ENCODE measurements at places on chromosomes 3 and 15.

DNA sequence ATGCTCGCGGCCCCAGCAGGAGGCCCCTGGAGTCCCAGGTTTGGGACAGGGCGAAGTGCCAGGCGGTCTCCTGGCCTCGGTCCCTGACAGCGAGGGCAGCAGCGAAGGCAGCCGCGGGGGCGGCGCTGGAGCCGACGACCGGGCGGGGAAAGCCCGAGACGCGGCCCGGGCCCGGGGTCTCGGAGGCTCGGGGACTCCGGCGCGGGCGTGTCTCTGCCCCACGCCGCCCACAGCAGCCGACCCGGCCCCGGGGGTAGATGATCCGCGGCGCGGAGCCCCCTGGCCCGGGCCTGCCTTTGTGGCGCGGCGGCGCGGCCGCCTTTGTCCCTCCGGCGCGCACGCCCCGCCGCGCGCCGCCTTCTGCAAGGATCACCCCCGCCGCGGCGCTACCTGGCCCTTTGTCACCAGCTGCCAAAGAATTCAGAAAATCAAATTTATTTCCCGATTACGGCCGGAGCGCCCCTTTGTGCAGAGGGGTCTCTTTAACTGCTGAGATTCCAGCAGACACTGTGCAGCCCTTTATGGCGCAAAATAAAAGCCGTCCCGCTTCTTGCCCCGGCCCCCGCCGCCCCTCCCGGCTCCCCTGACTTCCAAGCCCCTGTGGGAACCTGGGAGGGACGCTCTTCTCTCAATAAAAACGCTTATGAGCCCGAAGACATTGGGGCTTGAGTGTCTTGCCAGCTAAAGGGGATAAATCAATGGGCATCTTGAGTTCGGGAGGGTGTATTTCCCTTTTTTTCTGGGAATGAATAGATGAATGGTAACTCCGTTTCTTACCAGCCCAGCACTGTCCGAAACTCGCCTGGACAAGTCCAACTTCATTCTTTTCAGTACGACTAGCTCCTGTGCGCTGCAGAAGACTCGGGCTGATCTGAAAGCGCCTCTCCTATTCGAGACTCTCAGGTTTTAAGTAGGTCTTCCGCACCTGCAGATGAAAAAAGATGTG lies 68.4 kb downstream of the HES1 start:
- DNase-seq: no peak

DNA sequence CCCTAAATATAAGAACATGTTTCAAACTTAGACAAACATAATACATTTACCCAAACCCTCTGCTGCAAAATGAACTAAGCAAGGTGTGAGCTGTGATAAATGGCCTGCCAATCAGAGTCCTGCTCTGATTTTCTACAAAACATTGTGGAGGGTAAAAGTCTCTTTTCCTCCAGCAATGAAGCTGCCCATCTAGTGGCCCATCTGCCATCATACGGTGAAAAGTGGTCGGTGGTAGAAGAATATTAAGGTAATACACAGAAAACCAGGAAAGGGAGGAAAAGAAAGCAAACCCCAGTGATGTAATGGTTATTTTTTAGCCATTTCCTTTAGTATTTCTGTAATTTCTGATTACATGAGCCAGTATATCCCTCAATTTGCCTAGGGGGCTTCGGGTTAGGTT lies 838.1 kb downstream of the TBL1XR1 start:
- no peak for DNase-seq

DNA sequence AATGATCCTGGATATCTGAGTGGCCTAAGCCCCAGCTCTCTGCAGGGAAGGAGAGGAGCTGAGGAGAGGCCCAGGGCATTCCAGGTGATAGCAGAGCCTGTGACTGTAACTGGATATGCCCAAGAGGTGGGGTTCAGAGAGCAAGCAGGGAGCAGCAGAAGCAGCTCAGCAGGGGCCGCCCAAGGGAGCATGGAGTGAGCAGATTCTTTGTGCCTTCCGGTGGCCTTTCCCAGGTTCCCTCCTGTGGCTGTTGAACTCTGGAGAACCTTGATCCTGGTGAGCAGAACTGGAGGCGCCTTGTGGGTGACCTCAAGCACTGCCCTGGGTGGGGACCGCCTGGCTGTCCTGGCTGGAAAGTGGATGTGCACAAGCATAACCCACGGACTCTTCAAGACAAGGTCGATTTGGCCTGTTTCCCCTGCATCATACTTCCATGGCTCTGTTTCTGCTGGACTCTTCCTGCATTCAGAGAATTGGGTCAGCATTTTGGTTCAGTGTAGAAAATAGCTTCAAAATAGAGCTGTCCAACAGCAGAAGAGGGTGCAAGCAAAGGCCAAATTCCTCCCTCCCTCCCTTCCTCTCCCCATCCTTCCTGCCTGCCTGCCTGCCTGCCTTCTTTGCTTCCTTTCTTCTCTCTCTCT lies 76.1 kb downstream of the ARNT2 start:
- DNase-seq: no peak

- no peak for DNase-seq
These were observed 2.1 kb downstream of the PDE8A start for GRCh38 chr15:84983711-84984110.

DNA sequence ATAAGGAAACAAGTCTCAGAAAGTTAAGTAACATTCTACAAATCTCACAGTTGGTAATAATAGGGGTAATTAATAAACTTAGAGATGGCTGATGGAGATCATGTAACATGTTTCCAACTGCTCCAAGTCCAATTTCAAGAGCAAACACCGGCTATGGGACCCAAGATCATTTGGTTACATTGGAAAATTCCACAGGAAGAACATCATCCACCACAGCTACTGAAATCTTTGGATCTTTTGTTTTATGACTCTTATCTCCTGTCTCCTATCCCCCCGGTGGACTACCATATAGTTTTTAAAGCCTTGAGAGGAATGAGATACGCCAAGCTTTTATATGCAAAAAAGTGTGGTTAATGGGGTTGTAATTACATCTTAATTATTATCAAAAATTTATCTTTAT lies 216.1 kb downstream of the WNT5A start:
- no peak for DNase-seq

DNA sequence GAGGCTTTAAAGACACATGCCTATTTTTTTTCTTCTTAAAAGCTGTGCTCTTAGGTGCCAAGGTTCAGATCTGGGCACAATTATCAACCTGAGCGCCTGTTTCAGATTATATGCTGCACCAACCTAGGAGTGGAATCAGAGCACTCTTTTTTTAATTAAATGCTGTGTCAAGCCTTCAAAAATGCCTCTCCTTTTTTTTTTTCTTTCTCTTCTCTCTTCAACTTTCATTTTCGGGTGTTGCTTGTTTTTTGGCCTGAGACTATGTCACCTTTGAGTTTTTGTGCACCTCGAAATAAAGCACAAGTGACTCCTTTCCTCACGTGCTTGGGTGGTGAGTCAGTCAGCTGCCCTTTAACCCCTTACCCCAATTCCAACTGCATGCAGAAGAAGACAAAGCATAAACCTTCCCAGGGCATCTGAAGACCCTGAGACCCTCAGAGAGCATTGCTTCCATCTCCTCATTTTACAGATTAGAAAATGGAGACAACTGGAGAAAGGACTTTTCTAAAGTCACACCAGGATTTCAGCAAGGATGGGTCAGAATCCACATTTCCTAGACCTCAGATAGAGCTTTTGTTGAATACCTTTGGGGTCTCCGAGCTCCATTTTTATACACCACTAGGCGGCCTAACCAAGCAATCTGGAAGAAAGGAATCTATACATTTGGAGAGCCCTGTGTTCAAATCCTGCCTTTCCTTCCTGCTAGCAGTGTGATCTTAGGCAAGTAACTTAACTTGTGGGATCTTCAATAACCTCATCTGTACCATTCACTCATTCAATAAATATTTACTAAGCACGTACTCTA lies 631 bp upstream of the PRICKLE2 start:
- DNase-seq: no peak

DNA sequence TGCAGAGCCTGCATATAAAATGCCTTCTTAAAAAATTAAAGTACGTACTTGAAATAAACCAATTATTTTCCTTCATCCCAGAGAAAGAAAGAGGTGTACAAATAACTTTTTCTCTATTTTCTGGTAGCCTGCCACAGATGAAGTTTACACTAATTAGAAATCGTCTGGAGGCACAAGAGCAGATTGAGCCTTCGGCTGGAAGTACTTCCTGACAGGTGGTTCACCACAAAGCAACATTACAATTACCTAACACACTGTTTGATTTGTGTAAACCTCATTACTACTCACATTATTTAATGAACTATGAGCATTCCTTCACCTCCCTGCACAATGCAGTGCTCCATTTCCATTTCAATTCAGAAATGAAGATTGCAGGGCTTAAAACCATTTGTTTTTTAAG lies 856.1 kb downstream of the SI start:
- no peak for DNase-seq

DNA sequence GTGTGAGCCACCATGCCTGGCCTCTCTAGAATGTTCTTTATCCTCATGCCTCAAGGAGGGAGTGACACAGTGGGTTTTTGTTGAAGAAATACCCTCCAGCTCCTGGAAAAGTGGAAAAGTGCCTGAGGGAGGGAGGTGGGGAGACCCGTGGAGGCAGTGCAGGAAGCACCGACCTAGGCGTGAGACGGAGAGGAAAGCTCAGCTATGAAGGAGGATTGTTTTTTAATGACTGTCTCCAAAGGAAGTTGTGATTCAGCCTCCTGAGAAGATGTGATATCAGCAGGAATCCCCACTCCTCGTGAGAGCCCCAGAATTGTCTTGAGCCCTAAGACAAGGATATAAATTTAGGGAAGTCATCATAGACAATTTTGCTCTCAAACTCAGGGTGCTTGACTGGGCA lies 21.7 kb downstream of the RPLP1 start:
- no peak for DNase-seq

DNA sequence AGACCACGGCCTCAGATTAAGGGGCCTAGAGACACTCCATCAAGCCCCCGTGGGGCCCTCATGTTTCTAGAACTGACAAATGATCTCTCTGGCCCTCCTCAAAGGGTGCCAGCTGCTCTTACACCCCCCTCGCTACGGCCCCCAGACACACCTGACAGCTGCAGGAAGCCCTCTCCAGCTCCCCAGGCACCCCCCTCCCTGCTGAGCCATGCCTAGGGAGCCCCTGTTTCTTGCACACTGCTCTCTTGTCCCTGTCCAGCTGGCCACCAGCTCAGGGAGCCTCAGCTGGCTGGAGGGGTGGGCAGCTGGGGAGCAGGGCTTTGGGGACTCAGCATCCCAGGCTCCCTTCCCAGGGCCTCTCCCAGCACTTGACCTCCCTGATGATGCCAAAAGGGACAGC lies 14.8 kb downstream of the TNK2 start:
- no peak for DNase-seq

GRCh38 chr15:29046977-29047376 lies 161.2 kb downstream of the APBA2 start:
- DNase-seq: no peak

DNA sequence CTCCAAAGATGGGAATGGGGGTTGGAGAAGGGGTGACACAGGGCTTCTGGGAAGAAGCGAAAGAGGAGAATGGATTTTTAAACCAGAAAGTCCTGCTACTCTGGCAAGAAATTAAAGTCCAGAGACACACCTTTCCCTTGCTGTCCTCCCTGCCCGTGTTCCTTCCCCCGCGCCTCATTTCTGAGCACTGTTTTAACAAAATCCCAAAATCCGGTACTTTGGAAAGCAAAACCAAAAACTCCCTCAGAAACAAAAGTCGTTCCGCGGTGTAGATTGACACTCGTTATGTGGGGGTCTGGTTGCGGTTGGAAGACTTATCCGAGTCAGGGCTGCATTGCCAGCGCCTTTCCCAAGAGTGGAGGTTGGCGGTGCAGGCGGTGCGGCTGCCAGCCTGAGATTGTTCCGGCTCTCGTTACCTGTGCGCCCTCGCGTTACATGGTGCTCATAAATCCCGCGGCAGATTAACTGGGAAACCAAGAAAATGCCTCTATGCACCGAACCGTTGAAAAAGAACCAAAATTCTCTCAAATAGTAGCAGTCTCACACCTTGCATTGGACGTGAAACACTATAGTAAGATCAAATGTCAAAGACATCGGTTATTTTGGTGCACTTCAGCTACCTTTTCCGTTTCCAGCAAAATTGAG lies 217.7 kb downstream of the MEIS2 start:
- no peak for DNase-seq

DNA sequence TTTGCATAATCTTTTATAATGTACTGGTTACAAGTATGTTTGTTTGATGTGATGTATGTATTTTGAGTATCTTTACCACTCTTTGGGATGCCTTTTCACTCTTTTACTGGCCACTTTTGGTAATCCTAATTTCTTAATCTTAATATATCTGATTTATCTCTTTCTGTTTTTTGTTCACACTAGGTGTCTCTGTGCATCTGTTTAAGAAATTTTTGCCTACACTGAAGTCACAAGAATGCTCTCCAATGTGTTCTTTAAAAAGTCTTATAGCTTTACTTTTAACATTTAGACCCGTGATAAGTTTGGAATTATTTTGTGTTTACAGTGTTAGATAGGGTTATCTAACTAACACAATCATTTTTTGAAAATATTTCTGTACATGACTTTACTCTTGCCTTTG lies 659.1 kb downstream of the SI start:
- no peak for DNase-seq

- DNase-seq: no peak
These were observed 795.0 kb downstream of the ROBO1 start for GRCh38 chr3:78972617-78973301.

- DNase-seq: no peak
These were observed 18.7 kb downstream of the NR2F2 start for GRCh38 chr15:96349034-96349856.

- no peak for DNase-seq
These were observed 46.6 kb downstream of the ABTB1 start for GRCh38 chr3:127719369-127719768.

DNA sequence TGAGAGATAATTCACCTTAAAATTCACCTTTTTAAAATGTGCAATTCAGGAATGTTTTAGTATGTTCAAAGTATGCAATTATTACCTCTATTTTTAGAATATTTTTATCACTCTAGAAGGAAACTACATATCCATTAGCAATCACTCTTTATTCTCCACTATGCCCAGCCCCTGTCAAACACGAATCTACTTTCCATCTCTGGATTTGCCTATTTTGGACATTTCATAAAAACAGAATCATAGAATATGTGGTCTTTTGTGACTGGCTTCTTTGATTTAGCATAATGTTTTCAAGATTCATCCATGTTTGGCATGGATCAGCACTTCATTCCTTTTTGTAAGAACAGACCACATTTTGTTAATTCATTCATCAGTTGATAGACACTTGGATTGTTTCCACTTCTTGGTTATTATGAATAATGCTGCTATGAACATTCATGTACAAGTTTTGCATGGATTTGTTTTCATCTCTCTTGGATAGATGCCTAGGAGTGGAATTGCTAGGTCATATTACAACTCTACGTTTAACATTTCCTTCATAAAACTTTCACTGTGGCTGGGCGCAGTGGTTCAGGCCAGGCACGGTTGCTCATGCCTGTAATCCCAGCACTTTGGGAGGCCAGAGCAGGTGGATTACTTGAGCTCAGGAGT lies 12.7 kb downstream of the HMCES start:
- DNase-seq: no peak

DNA sequence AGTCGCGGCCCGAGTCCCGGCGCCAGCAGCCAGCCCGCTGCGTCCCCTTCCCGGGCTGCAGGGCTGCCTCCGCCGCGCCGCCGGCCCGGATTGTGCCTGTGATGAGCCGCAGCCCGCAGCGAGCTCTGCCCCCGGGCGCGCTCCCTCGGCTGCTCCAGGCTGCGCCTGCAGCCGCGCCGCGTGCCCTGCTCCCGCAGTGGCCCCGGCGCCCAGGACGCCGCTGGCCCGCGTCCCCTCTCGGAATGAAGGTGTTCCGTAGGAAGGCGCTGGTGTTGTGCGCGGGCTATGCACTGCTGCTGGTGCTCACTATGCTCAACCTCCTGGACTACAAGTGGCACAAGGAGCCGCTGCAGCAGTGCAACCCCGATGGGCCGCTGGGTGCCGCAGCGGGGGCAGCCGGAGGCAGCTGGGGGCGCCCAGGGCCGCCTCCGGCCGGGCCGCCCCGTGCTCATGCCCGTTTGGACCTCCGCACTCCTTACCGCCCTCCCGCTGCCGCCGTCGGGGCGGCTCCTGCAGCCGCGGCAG lies 1.2 kb downstream of the CHST2 start:
- DNase-seq: peak; percentile 33
